ENCODE measurements at places on chromosomes 5 and 9.

GRCh38 chr5:151724360-151724759 is 34.1 kb downstream of the ATOX1 start:
- no peak for DNase-seq

GRCh38 chr5:59840200-59840601 is 53.3 kb downstream of the PDE4D start:
- no peak for DNase-seq

DNA sequence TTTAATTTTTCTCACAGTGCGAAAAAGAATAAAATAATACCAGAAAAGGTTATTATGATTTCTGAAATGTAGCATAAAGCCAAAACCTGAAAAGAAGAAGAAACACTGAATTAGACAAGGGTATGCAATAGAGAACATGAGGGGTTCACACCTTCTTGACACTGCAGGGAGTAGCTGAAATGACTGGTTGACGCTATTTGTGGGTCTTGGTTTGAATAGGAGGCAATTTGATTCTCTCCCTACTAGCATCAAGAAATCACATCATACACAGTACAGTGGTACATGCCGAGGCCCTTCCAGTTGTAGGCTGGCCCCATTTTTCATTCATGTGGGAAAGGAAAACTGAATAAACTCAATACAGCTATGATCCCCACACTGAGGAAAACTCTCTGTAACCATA is 68.6 kb downstream of the NR3C1 start:
- no peak for DNase-seq

- no peak for DNase-seq
These were observed 175.3 kb downstream of the SLF1 start for GRCh38 chr5:94793816-94794198.
